ENCODE measurements at places on chromosomes 13 and 19.

- DNase-seq, result no peak
Observed at GRCh38 chr13:41587490-41587889, 130.1 kb downstream of the RGCC start.

- no peak for DNase-seq
Observed at GRCh38 chr19:2122251-2122650, 25.5 kb downstream of the IZUMO4 start.

GRCh38 chr19:32241932-32242710 is 103.3 kb upstream of the ZNF507 start:
- no peak for DNase-seq

DNA sequence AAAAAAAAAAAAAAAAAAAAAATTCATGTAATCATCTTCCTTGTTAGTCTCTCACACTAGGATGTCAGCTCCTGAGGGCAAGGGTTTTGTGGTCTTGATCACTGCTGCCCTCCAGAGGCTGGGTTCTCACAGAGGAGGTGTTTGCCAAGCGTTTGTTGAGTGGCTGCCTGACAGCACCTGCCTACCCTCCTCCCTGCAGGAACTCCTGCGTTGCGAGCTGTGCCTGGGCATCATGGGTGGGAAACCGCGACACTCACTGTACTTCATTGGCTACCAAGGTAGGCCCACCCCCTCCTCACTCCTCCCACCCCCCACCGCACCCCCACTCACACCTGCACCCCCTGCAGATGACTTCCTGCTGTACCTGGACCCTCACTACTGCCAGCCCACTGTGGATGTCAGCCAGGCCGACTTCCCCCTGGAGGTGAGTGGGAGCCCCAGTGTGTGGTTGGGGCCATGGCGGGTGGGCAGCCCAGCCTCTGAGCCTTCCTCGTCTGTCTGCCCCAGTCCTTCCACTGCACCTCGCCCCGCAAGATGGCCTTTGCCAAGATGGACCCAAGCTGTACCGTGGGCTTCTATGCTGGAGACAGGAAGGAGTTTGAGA is 8.1 kb downstream of the ATG4D start:
- no peak for DNase-seq

DNA sequence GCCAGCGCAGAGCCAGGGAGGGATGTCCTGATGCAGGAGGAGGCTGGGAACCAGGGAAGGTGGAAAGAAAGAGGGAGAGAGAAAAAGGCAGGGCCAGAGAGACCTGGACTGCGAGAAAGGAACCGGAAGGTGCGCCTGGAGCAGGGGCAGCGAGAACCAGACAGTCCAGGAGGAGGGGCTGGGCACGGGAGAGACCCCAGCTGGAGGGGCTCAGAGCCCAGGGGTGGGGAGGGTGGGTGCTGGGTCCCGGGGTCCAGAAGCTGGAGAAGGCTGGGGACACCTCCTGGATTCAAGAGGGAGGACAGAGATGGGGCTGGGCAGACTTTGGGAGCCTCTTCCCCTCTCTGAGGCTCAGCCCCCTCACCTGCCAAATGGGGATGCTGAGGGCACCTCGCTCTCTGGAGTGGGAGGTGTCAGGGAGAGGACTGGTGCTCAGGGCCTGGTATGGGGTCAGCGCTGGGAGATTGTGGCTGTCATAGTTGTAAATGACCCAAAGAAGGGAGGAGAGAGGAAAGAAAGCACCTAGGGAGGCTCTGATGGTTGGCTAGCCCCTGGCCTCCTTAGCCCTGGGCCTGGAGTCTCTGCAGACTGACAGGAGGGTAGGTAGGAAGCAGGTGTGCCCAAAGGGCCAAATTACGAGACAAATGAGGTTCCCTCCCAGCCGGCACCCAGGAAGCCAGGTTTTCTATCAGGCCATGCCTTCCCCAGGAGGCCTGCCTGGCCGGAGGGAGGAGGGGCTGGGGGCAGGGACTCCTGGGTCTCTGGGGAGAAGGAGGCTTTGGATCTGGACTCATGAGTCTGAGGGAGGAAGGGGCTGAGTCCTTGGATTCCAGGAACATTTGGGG is 1.3 kb upstream of the SPACA6 start:
- no peak for DNase-seq

- DNase-seq, result no peak
Observed at GRCh38 chr19:48568345-48568886, 16.4 kb downstream of the SULT2B1 start.

- DNase-seq, result no peak
Observed at GRCh38 chr19:41435936-41436673, 3.6 kb downstream of the DMAC2 start.

Measured in NCI-H1092 treated with DMSO at 0.1 percent for 48 hours (cell line).